ENCODE measurements at places on chromosomes 1 and 21.

GRCh38 chr1:90186506-90187322 lies 191.8 kb downstream of the ZNF326 start:
- no peak for DNase-seq

- peak; percentile 46 for DNase-seq
These were observed 59.6 kb downstream of the USP24 start for GRCh38 chr1:55155522-55155921.

DNA sequence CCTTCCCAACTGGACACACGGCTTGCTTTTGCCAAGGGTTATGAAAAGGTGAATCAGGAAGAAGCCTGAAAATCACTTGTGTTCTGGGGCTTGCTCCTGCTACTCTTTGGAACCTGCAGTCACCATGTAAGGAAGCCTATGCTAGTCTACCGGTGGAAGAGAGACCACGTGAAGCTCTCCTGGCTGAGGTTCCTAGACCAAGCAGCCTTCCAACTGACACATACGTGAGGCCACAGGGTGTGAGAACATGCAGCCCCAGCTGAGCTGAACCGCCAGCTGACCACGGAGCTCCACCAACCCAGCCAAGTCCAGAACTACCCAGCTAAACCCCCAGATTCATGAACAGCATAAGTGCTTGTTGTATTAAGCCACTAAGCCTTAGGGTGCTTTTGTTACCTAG lies 72.8 kb upstream of the KRTAP19-8 start:
- DNase-seq, result no peak

DNA sequence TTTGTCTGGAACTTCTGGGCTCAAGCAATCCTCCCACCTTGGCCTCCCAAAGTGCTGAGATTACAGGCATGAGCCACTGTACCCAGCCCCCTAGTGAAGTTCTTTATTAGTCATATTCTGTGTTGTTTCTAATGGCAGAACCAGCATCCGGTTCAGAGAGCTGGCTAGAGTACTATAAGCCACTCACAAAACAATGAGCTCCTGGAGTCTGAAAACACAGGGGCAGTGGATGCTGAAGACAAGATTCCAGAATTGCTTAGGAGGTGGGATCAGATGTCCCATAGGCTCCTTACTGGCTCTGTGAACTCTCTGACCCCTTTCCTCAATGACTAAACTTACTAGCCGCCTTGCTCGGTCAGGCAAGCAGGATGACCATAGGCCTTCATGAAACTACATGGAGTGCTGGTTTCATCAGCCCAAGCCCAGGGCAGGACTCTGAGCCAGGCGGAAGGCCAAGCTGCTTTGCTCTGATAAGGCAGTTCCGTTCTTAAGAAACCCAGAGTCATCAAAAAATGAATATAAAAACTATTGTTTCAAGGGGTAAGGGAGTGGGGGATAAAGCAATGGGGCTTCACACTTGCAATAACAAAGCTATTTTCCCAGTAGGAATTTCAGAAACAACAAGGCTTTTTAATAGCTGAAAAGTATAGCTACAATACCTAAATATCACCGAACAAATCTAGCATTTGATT lies 8.1 kb downstream of the MTHFR start:
- no peak for DNase-seq

GRCh38 chr1:15733218-15733725 lies 2.8 kb upstream of the SLC25A34 start:
- DNase-seq, result no peak

GRCh38 chr1:149962039-149962647 lies 25.5 kb upstream of the MTMR11 start:
- peak; percentile 89 for DNase-seq

GRCh38 chr1:72037745-72038343 lies 244.5 kb downstream of the NEGR1 start:
- DNase-seq, result peak; percentile 52

- no peak for DNase-seq
These were observed 192.8 kb downstream of the PDE4B start for GRCh38 chr1:65985393-65986066.

DNA sequence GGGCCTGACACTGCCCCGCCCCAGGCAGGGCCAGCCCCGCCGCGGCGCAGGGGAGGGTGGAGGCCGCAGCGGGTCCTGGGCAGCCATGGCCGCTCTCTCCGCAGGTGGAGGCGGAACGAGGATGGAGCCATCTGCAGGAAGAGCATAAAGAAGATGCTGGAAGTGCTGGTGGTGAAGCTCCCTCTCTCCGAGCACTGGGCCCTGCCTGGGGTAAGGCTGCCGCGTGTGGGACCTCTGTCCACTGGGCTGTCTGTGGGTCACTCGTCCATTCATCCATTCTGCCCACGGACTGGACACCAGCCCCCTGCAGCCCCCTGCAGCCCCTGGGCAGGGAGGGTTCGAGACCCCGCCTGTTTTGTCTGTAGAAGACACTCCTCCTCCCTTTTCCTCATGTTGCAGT lies 18.4 kb upstream of the LRRC3 start:
- DNase-seq, result no peak

GRCh38 chr1:86798608-86799291 lies 94.4 kb downstream of the SH3GLB1 start:
- no peak for DNase-seq

GRCh38 chr21:42220138-42220701 lies 1.3 kb downstream of the ABCG1 start:
- no peak for DNase-seq

DNA sequence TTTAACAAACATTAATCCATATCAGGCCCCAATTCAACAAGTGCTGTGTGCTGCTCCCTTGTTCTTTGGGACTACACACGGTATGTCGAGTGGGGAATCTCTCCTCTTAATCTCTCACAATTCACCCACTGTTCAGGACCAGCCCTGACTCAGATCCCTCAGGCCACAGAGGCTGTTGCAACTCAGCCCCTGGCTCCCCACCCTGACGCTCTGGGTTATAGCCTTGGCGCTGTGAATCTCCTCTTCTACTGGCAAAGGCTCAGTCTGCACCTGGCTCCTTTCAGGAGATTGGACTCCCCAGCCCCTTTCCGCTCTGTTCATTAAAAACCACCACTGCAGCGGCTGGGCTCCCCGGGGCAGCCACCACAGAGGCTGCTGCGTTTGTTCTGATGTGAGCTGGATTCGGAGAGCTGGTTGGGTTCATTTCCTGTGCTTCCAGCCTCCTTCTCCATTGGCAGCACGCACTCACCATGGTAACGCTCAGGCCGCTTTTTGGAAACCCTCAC lies 13.0 kb downstream of the CAPN8 start:
- no peak for DNase-seq

- no peak for DNase-seq
These were observed 2.8 kb downstream of the BATF3 start for GRCh38 chr1:212696721-212697331.

Data from Kasumi-1 (cell line).